ENCODE measurements at places on chromosomes 11 and 22.

DNA sequence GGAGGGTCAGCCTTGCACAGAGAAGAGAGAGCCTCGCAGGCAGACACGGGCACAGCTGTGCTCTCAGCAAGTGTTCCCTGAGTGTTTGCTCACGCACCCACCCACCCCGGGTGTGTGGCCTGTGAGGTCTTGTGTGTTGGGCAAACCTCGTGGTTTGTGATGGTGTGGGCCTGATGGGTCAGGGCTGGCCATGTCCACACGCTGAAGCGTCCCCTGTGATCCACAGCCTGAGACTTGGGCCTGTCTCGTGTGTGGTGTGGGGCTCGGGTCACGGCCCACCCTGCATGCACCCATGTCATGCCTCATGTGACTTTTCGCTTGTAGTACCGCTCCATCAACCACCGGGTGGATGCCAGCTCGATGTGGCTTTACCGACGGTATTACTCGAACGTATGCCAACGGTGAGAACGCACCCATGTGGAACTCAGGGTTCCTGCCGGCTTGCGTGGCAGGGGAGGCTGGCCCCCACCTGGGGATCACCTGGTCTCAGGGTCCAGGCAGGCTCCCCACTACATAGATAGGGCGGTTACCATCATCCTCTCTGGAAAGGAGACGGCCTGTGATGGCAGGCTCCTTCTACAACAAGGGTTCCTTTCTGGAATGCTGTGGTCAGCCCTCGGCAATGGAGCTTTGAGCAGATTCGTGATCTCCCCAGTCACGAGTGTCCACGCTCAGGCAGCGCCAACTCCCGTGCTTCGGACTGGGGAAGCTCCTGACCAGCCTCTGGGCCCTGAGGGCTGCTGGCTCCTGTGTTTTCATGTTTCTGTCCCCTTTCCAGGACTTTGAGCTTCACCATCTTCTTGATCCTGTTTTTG, 5.9 kb downstream of the TPCN2 start:
- DNase-seq: no peak

- no peak for DNase-seq
These were observed 2.6 kb upstream of the MS4A10 start for GRCh38 chr11:60782393-60783140.

DNA sequence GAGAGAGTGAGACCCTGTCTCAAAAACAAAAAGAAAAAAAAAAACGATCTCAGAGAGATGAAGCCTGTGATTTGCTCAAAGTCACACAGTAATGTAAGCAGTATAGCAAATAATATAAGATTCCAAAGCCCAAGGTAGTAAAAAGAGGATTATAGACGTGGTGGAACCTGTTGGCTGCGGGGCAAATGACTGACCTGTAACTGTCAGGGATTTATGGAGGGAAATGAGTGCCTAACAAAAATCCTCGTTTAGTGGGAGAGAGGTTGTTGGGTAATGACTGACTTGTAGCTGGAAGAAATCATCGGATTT, 723 bp upstream of the CLP1 start:
- DNase-seq: no peak

DNA sequence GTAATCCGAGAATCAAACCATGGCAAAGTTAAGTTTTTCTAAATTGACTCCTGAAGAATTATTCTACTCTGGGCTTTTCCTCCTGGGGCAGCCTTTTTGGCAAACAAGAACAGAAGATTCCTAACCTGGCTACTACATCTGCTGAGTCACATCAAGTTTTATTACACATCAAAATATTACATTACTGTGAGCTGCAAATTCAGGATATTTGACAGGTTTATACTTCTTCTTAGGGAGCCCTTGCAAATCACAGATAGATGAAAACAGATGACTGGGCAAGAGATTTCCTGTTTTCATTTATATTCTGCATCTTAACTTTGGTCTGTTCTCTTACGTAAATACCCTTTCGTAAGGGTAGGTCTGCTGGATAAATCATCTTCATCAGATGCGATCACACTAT, 23.6 kb downstream of the XRRA1 start:
- no peak for DNase-seq

- no peak for DNase-seq
These were observed 108.4 kb upstream of the SLC22A12 start for GRCh38 chr11:64482588-64482987.

GRCh38 chr11:77084581-77085191, 17.9 kb downstream of the CAPN5 start:
- DNase-seq: no peak

DNA sequence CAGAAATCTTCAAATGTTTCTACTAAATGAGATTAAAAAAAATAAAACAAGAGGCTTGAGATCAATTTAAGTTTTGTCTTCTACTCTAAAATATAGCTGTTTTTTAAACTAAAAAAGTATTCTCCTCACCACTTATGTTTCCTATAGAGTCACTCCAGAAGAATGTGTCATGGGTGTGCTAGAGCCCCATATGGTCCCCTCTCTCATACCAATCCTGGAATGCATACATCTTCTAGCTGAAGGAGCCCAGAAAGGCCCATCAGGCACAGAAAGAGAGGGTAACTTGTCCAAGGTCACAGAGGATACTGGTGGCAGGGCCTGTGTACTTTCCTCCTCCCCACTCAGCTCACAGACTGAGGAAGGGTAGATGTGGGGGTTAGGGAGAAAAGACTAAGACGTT, 34.4 kb downstream of the RELT start:
- DNase-seq: no peak

DNA sequence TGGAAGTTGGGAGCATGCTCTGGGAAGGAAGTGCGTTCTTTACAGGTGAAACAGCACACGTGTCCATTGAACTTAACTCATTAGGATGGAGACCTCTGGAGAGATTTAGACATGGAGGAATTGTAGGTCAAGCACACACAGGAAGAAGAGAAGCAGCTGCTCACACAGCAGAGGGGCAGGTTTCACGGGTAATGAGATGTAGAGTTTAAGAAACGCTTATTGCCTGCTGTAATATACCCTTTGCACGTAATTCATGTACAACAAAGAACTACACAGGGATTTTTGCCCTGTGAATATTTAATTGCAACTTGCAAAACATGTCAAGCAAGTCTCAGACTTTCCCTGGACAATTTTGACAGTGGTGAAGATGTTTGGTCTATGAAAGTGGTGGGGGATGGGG, 508.0 kb downstream of the OPCML start:
- DNase-seq: no peak

DNA sequence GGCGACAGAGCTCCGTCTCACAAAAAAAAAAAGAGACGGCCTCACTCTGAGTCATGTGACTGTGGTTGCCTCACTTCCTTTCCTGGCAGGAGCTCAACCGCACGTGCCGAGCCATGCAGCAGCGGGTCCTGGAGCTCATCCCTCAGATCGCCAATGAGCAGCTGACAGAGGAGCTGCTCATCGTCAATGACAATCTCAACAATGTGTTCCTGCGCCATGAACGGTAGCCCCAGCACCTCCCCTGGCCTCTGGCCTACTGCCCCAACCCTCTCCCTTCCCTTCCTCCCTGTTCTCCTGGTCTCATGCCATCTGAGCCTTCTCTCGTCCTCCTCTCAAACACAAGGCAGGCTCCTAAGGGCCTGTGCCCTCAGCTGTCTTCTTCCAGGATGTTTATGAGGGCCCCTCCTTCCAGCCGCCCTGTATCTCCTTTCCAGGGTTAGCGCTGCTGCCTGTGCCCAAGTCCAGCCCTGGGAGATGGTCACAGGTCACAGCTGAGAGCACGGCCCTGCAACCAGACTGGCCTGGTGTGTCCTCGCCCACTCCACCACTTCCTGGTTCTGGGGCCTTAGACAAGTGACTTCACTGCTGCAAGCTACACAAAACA, 30.7 kb downstream of the TOM1 start:
- peak; percentile 66 for DNase-seq

DNA sequence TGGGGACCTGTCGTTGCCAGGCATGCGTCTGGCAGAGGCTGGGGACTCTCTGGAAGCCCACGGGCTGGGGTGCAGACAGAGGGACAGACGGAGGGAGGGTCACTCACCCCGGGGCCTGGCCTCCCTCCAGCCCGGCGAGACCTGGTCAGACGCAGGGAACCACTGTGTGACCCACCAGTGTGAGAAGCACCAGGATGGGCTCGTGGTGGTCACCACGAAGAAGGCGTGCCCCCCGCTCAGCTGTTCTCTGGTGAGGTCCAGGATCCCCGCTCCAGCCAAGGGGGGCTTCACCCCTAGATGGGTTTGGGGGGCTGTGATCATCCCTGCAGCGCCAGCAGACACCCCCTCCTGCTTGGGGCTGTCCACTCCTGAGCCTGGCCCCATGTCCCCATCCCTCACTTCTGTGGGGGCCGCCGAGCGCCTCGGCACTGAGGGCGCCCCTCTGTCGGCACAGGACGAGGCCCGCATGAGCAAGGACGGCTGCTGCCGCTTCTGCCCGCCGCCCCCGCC, 23.6 kb upstream of the MUC5B start:
- DNase-seq: no peak

DNA sequence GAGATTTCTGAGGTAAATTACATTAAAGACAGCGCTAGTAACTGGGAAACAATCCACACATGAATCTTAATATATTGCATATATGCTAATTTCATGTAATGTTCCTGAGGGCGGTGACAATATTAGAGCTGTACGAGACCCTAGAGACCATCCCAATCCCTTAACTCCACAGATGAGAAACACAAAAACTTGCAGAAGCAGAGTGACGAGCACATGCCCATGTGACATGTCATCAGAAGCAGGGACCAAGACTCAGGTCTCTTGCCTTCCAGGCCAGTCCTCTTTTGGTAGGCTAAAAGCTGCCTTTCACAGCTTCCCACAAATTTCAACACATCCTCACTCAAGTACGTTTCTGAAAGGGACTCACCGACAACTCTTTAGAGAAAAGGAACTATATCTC, 11.8 kb downstream of the MAPK1 start:
- DNase-seq: no peak

- DNase-seq: no peak
These were observed 22.2 kb upstream of the CCDC34 start for GRCh38 chr11:27385245-27385644.

Measured in activated CD4-positive, alpha-beta T cell treated with anti-CD3 and anti-CD28 coated beads, Interleukin-2, amount 10 ng/mL, durations not matched to agents 7 days and 5 days (primary cell).